ENCODE measurements at places on chromosomes 13 and 19.

DNA sequence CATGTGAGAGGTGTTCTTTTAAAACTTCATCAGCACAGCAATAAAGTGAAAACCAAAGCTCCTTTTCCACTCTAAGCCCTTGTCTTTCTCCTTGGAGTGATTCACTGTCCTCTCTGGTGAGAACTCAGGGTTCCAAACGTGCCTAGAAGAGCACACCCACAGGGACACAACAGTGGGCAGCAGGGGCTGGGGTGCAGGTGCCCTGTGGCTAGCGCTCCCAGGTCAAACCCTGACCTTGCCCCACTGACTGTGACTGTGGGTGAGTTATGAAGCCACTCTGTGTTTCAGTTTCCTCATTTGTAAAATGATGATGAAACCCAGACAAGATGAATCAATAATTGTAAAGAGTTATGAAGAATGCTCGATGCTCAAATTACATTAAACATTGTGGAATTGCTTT is 37.6 kb upstream of the IGFL1 start:
- DNase-seq = no peak

GRCh38 chr13:74796157-74796556 is 662.0 kb upstream of the KLF12 start:
- no peak for DNase-seq

DNA sequence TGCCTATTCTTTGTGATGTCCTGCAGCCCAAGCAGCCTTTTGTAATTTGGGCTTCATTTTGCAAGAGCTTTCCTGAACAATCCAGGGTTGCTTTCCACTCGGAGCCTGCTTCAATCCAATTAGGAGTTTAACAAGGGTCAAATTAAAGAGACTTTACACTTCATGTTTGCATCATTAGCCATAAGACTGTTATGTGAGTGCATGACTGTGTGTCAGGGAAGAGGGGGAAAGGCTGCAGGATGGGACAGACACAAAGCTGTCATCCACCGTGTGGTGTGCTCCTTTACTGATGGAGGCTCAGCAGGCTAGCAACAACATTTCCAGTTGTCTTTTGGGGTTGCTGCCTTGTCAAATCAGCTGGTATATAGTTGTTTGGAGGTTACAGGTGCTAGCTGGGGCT is 23.7 kb upstream of the MAB21L1 start:
- DNase-seq = no peak

DNA sequence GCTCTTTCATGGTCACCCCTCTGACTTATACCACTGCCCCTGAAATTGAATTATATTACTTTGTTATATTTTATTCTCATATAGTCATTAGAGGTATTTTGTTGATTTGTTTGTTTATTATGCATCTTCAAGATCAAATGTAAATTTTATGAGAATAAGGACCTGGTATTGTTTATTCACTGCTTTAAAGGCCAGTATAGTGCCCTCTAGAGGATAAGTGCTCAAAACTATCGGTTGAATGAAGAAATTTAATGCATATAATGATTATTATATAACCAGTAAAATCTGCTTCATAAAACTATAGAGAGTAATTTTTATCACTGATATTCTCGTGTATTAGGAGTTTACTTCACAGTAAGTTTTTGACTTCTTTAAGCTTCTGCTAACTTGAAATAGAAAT is 1401.9 kb downstream of the SLITRK1 start:
- DNase-seq = no peak

DNA sequence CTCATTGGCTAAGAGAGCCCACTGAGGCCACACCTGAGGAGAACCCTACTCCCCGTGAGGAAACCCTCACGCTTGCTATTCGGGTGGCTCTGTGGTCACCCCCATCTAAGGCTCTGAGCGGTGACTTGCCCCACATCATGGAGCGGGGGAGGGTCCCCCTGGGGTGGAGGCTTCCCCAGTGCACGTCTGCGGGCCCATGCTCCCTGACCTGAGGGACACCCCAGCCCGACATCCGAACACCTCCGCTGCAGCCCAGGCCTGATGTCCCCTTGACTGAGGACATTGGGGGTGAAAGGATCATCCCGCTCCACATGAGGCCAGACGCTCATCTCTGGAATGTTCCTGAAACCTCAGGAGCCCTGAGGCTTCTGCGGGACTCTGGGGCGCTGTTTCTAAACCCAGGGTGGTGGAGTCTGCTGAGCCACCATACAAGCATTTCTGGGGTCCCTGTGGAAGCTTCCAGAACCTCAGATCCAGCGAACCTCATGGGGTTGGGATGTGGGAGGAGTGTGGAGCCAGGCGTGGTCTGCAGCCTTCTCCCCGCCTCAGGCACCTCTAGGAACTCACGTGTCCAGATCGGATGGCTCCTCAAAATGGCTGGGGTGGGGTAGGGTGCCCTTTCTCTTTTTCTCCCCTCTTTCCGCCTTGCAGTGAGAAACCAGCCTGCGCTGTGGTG is 19.9 kb downstream of the TMED1 start:
- DNase-seq = no peak

GRCh38 chr19:17091758-17092333 is 16.3 kb downstream of the MYO9B start:
- no peak for DNase-seq

GRCh38 chr19:44050740-44051649 is 841 bp upstream of the ZNF223 start:
- no peak for DNase-seq

DNA sequence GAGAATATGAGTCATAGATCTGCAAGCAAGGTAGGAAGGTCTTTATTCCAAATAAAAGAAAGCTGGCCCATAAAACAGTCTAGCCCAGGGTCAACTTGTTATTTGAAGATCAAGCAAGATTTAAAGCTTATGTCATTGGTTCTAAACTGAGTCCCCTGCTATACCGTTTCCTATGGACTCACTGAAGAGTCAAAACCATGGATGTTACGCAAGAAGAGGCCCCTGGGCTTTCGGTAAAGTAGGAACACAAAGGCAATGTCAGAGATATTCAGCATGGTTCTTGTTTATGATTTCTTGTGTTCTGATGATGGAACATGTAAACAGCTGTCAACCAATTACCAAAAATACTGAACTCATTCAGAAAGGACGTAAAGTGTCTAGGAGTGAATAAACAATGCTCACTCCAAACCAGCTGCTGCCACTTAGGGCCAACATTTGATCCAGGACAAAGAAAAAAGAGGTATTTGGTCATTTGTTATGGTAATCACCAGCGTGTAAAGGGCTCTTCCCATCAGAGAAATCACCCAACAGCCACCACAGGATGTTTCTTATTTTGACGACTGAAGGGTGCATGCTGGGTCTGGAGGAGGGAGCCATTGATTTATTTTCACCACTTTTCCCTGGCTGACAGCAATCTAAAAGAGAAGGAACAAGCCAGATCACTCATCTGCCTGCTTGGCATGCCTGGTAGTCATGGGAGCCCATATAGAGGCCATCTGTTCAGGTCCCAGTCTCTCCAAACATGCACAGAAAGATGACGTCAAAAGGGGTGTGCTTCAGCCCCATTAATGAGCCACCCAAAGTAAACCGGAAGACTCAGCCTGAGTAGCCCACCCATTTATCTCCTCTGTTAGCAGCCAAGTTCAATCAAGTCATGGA is 68.3 kb downstream of the FGF14 start:
- DNase-seq = no peak

DNA sequence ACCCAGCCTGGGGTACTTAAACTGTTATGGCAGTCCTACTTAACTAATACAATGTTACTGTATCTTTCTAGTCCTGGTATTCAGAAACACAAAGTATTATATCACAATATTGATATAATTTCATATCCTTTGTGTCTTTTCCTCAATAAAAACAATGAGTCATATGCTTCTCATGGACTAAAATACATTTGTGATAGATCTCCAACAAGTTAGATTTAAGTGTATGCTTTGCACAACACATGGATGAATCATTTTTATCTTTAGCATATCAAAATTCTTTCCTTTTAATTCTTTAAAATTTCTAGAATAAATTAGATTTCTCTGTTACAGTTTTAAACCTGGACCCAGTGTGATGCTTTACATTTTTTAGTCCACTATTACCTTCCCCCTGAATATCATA is 1357.8 kb upstream of the ATXN8OS start:
- no peak for DNase-seq

GRCh38 chr13:27450921-27451471 is 632 bp upstream of the MTIF3 start:
- no peak for DNase-seq

GRCh38 chr13:36134632-36135031 is 3.5 kb upstream of the DCLK1 start:
- no peak for DNase-seq

- no peak for DNase-seq
Measured at GRCh38 chr13:113205428-113205931, 3.0 kb downstream of the PCID2 start.

DNA sequence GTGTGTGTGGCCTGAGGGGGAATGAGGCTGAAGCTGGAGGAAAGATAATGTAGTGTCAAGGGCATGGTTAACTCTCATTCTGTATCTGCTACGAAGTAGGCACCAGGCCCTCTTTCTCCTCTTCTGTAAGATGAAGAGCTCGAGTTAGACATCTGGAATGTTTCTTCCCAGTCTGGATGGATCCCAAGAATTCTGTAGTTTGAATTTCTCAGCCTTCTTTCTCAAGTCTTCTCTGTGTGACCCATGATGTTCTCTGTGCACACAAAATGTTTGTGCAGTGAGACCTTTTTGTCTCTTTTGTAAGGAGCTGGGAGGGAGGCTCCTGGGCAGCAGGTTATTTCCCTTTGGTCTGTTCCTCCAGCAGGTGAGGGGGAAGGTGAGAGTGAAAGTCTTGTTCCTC is 13.7 kb downstream of the FGF9 start:
- no peak for DNase-seq

- DNase-seq = no peak
Measured at GRCh38 chr19:5016781-5017180, 47.9 kb downstream of the KDM4B start.

GRCh38 chr19:46100344-46100743 is 24.1 kb downstream of the IGFL3 start:
- DNase-seq = no peak

DNA sequence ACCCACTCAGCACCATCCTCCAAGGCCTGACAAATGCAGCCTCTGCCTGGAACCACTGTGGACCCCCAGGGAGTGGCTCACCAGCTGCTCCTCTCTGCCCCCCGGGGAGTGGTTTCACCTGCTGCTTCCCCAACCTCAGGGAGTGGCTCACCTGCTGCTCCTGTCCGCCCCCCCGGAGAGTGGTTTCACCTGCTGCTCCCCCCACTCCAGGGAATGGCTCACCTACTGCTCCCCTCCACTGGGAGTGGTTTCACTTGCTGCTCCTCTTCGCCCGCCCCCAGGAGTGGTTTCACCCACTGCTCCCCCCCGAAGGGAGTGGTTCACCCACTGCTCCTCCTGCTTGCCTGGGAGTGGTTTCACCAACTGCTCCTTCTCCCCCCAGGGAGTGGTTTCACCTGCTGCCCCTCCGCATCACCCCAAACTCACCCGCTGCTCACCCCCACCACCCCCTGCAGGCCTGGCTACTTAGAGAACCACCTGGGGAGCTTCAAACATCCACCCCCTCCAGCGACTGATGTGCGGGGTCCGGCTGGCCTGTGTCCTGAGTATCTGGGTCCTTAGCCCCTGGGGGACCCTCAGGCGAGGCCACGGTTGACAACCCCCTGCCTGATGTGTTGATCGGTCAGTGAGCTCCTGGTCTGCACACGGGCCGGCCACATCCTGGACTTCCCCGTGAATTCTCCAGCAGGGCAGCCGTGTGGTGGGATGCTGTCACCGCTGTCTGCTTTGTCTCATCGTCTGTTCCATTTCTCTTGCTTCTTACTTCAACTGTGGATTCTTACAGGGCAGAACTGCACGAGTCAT is 14.6 kb upstream of the TMEM255B start:
- DNase-seq = no peak

DNA sequence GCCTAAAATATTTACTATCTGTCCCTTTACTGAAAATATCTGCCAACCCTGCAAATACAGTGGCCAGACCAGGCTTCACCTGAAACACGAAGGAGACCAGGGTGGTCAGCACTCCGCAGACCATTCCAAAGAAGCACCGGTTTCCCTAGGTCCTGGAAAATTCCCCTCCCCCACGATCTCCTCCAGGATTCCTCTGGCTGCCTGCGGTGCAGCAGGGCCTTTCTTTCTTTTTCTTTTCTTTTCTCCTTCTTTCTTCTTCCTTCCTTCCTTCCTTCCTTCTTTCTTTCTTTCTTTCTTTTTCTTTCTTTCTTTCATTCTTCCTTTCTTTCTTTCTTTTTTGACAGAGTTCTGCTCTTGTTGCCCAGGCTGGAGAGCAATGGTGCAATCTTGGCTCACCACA is 152.7 kb downstream of the USP12 start:
- DNase-seq = no peak

DNA sequence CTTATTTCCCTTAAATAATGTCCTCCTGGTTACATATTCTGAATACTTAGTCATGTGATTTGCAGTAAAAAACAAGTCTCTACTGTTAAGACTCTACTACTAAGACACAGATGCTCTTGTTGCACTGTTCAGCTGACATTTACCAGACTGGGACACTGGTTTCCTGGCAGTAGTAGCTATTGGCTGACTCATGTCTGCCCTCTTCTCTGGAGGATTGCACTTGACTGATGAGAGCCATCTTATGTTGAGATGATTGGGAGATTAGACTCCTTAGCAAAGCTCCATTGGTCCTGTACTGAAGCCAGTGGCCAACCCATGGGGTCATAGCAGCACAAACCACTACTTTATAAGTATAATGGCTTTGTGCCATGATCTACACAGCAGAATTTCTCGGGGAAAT is 1672.6 kb upstream of the PCDH20 start:
- no peak for DNase-seq

GRCh38 chr13:98370806-98371515 is 193.9 kb upstream of the RNF113B start:
- no peak for DNase-seq

GRCh38 chr19:1401138-1401888 is at the start of gene GAMT:
Gene GAMT (minus strand): TSS chr19:1401542. CDS start chr19:1401476, 66 bp downstream.
- no peak for DNase-seq

GRCh38 chr13:112256716-112257494 is 119.2 kb upstream of the SPACA7 start:
- DNase-seq = no peak

- no peak for DNase-seq
Measured at GRCh38 chr19:54805665-54806515, 2.5 kb downstream of the KIR2DL4 start.

GRCh38 chr13:97112446-97113152 is 109.5 kb upstream of the MBNL2 start:
- no peak for DNase-seq

- DNase-seq = no peak
Measured at GRCh38 chr19:49758292-49758691, 4.8 kb downstream of the TSKS start.

Data from stimulated activated CD4-positive, alpha-beta T cell treated with anti-CD3 and anti-CD28 coated beads, TNF-alpha, amount 100 ng/mL, for 48 hours (primary cell).